ENCODE measurements at places on chromosomes 4 and X.

GRCh38 chr4:19829101-19829500, 422.6 kb upstream of the SLIT2 start:
- no peak for DNase-seq

- DNase-seq, result no peak
Observed at GRCh38 chrX:18733287-18733686, 25.8 kb downstream of the PPEF1 start.

DNA sequence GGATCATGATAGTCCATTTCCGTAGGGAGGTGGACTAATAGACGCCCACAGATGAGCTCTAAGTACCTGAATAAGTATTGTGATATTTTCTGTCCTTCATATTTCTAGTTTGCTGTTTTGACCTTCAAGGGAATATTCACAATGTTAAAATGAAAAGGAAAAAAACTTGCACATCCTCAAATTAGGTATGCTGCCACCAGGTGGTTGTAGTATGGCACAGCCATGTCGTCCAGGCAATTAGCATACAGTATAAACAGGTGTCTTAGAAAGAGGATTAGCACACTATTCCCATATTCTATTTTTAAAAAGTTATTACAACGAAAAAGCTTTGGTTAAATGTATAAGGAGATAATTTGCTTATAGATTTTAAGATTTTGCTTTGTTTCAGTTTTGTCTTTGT, 802.0 kb downstream of the RPA4 start:
- no peak for DNase-seq

- DNase-seq, result no peak
Observed at GRCh38 chr4:166377578-166377977, 504.5 kb downstream of the TLL1 start.

GRCh38 chr4:28518561-28519165, 1658.0 kb downstream of the STIM2 start:
- DNase-seq, result no peak

DNA sequence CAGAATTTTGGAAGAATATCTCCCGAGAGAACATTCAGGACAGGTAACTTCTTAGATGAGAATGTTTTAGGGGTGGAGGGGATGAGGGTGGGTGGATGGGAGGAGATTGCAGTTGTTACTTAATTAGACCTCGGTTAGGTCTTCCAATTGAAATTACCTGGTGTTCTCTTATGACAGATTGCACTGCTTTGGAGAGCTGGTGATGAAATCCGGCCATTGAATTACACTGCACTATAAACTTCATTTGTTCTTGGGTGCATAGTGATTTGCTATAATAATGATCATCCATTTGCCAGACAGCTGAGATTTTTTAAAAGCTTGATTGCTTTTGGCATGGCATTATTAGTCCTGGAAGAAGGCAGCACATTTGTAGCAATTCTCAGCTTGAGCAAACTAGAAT, 427.6 kb downstream of the GBA3 start:
- no peak for DNase-seq

DNA sequence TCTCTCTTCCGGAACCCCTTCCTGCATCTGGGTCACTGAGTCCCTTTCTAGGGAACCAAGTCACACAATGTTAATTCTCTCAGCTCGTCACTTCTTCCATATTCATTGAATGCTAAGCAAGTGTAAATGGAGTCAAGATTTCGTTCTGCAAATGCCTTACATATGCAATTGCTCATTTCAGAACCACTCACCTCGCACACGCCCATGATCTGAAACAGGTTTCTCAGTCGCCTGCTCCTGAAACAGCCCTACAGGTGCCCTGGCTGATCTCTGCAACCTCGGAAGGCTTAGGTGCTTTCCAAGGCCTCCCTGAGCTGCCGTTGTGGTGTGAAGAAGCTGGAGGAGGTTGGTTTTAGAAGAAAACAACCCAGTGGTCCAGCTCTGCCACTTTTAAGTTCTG, 100.8 kb upstream of the MSX1 start:
- no peak for DNase-seq

DNA sequence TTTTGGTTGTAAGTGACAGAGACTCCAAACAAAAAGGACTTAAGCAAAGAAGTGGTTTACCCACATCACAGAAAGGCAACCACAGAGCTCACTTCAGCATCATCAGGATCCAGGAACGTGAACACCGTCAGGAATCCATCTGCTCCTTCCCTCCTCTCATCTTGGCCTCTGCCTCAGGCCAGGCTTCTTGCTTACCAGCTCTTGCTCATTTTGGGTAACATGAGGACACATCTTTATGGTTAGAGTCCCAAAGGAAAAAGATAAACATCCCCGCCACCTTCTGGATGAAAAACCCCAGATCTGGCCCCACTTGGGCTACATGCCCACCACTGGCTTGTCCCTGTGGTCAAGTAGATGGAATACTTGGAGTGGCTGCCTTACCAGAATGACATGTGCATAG, 176.8 kb upstream of the RPL34 start:
- DNase-seq, result no peak

GRCh38 chr4:168619266-168619631, 122.4 kb downstream of the PALLD start:
- no peak for DNase-seq

DNA sequence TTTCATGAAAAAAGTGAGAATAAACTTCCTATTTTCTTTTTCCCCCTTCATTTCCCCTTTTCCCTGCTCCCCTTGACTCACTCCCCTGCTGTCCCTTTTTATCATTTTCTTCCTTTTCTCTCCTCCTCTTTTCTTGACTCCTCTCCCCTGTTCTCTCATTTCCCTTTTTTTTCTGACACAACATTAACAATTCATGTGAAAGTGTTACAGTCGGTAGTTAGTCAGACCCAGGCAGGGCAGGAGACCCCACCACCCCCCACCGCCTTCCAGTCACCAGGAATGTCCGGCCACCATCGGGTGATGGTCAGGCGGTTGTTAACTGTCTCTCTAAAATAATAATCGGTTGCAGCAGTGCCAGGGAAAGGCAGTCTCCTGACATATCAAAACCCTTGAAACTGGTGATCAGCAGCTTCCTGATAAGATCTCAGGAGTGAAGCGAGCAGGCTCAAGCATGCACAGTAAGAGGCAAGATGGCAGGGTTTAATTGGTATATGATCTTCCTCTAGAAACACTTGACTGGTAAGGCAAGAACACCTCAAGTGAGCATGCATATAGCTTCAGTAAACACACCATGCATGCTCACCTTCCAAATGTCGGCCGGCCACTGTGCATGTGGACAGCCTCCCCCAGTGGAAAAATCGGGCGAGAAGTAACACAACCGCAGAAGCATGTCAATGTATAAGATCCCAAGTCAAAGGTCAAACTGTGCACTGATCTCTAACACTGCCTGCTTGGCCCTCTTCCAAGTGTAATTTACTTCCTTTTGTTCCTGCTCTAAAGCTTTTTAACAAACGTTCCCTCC, 191.4 kb downstream of the NDST4 start:
- no peak for DNase-seq

- no peak for DNase-seq
Observed at GRCh38 chrX:119398587-119398973, 556 bp upstream of the SLC25A43 start.

- no peak for DNase-seq
Observed at GRCh38 chrX:13518126-13518525, 51.3 kb upstream of the EGFL6 start.

GRCh38 chr4:62080431-62080830, 880.3 kb downstream of the ADGRL3 start:
- DNase-seq, result no peak

- DNase-seq, result peak; percentile 96
Observed at GRCh38 chr4:98143001-98143899, at the start of gene STPG2. TSS of gene STPG2 (minus strand) at chr4:98143476.

GRCh38 chr4:41081847-41082246, 132.5 kb downstream of the APBB2 start:
- no peak for DNase-seq

- no peak for DNase-seq
Observed at GRCh38 chr4:32569861-32570260, 1849.7 kb downstream of the PCDH7 start.

DNA sequence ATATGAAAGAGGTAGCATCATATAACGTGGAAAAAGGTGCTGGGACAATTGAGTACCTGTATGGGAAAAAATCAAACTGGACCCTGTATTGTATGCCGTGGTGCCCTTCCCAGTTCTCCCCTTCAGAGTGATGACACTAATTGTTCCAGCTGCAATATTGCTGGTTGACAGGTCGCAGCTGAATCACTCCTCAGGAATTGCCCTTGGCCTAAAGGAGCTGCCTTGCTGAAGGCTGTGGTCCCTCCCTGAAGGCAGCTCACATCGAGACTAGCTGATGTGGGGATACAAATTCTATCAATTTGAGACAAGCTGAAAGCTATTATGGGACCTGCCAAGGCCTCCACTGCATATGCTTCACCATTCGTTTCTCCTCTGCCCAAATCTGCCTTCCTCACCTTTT, 39.3 kb upstream of the CXCL8 start:
- DNase-seq, result no peak
